Stimulated activated CD4-positive, alpha-beta T cell treated with anti-CD3 and anti-CD28 coated beads, Interleukin-15, amount 100 ng/mL, for 24 hours (primary cell): ENCODE measurements at places on chromosomes 12 and 14.

DNA sequence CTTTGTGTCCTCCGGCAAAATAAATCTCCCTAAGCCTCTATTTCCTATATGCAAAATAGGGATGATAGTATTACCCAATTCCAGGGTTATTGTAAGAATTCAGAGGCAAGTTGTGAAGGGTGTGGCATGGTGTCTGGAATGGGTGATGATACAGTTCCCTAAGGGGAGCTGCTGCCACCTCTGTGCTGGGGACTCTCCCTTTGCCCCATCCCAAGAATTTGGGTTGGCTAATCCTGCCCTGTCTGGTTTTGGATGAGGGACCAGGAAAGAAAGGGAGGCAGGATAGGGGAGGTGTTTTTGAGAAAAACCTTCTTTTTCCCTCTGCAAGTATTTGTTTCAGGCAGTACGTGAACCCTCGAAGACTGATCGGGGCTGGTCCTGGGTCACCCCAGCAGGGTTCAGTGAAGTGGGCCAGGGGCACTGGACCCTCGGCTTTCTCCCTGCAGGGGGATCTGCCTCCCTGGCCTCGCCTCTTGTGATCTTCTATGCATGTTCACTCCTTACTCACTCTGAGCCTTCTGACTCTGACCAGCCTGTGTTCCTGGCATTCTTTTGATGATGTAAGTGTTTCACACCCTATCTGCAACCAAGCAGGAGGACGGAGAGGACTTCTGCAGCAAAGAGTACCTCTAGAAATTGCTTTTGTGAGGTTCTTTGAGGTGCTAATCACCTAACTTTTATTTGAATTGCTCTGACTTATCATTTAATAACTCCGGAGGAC lies 60.8 kb downstream of the RASSF3 start:
- DNase-seq = peak; percentile 40

GRCh38 chr12:49330631-49331379 lies 6.2 kb downstream of the C1QL4 start:
- DNase-seq = no peak

- DNase-seq = peak; percentile 9
Measured at GRCh38 chr12:45214749-45215418, 1.0 kb upstream of the ANO6 start.

DNA sequence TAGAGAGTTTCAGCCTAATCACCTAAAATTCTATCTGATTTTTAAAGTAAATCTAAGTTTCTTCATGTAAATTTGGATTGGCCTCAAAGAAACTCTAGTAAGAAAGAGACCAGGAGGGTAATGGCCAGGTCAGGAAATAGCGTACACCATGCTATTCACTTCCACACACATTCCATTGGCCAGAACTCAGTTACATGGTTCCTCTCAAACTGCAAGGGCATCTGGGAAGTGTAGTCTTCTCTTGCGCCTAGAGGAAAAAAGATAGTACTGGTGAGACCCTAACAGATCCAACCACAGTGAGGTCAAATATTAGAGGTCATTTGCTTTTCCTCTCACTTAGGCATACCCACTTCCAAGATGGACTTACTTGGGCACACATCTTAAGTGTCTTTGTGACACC lies 39.1 kb downstream of the MBIP start:
- DNase-seq = no peak

DNA sequence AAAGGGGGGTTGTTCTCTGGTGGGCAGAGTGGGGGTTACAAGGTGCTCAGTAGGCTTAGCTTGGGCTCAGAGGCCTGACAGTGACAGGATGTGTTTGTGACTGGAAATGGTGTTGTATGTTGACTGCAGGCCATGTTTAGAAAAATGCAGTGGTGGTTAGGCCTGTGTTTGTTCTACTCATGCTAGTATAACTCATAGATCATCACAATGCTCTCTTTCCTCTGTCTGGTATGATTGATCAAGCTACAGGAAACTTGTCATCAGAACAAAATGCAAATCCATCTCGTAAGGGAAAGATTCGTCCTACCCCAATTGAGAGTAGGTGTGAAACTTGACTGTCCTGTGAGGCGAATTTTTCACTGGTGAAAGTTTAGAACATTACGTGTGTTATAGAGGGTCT lies 11.8 kb downstream of the TPH2 start:
- DNase-seq = no peak

DNA sequence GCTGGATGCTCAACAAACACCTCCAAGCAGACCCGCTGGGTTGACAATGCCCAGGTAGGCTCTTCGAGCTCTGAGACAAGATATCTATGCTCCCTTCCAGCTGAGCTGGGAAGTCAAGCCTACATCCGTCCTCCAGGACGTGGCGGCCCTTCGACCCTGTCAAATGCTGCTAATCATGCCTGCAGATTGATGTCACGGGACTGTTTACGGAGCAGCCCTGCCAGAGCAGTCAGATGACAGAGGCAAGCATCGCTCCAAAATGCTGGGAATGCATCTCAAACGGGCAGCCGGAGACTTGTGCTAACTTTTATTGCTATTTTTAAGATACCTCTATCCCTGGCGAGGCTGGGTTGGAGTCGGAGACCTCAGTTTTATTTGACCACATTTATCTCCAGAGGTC lies 139.2 kb downstream of the NTF3 start:
- no peak for DNase-seq

GRCh38 chr14:75042035-75042434 lies 9.2 kb downstream of the MLH3 start:
- no peak for DNase-seq

DNA sequence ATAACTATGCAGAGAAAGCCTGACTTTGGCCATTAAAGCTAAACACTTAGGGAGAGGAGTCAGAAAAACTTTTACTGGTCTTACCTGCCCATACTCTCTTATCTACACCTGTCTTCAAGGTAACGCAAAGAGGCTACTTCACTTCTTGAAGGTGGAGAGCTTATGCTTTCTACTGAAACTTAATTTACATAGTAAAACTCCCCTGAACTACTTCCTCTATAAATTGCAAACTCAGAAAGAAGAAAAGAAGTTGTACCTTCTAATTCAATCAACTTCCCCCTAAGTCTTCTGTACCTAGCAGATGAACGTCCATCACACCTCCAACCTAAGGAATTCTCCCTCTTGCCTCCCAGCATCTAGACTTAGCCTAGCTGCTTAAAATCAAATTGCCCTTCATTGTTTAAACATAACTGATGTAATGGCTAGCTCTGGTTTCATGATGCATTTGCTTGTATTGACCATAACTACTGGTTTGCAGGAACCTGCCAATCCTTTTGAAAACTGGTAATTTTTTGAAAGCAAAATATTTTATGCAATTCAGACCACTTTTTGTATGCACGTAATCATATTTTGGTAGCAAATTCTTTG lies 87.7 kb downstream of the STON2 start:
- DNase-seq = no peak

- no peak for DNase-seq
Measured at GRCh38 chr12:49026678-49027480, 8.3 kb upstream of the PRKAG1 start.

DNA sequence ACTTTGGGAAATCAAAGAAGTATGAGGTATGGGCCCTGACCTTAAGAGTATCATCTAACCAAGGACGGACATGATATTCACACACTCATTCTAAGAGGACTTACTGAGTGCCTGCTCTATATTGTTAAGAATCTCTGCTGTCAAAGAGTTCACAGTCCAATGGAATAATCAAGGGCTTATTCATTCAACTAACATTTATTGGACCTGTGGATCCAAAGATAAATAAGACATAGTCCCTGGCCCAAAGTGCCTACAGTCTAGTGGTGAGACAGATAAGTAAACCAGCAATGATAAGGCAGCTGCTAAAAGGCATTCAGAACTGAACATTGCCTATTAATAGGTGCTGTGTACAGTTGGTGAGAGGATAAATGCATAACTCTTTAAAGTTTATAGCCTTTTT lies 11.0 kb downstream of the WDR20 start:
- DNase-seq = no peak

GRCh38 chr14:64061706-64062105 lies 208.9 kb downstream of the SYNE2 start:
- no peak for DNase-seq

- DNase-seq = peak; percentile 18
Measured at GRCh38 chr12:95182868-95183415, 34.3 kb downstream of the FGD6 start.

DNA sequence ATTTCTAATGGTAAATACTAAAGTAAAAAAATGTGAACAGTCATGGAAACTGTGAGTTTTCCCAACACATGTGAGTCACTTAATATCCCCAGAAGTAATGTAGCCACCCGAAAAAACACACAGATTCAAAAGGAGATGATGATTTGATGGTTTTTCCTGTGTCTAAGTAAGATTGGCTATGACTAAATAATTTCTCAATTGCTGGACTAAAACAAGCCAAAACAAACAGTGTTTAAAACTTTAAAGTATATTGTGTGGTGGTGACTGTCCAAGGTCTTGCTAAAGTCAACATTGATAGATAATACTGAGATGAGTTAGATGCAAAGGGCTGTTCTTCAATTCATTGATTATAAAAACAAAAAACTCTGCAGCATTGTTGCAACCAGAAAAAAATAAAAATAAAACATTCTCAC lies 89.6 kb upstream of the SOX5 start:
- DNase-seq = no peak

DNA sequence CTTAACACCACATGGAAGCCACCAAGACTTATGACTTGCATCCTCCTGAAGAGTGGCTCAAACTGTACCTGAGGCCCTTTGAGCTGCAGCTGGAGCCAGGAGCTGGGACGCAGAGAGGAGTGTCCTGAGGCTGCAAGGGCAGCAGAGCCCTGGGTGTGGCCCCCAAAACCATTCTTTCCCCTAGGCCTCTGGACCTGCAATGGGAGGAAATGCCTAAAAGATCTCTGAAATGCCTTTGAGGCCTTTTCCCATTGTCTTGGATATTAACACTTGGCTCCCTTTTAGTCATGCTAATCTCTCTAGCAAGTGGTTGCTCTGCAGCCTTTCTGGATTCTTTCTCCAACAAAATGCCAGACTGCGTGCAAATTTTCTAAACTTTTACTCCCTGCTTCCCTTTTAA lies 156.1 kb downstream of the SLC38A4 start:
- DNase-seq = no peak

DNA sequence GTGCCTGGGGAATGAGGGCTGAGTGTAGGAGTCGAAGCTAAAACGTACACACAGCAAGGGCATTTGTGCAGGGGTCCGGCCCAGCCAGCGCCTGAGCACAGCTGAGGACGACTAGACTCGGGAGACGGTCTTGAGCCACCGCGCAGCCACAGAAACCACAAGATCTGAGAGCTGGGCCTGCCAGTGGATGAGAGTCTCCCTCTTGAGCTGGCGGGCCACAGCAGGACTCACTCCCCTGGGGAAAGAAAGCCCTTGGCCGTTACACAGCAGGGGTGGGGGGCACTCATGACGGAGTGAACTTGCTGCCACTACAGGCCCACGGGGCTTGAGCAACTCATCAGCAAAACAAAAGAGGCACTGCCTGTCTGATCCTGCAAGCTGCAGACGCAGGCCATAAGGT lies 23.0 kb downstream of the STX2 start:
- DNase-seq = no peak

GRCh38 chr12:45728630-45729232 lies 775 bp upstream of the ARID2 start:
- peak; percentile 94 for DNase-seq

DNA sequence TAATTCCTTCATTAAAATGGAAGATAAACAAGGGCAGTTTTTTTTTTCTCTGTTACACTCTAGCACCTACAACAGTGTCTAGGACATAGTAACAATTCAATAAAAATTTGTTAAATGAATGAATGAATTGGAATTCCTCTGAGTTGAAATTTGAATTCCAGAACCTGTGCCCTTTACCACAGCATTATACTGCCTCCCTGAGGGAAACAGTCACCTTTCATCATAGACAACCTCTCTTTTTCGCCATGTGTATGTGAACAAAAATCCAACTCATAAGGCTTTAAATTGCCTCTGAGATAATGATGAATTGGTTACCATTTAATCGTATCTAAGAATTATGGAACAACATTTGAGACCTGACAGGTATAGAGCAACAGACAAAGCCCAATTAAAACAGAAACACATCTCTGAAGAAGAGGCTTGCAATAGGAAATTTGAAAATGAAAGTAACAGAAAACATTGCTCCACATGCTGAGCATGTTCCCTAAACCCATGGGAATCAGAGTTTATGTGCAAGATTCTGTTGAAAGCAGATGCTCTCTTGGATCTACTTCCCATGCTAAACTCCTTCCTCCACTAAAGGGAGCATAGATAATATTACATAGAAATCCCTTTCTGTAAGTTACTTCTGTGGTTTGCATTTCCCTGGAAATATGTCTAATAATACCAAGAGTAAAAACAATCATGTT lies 657.8 kb downstream of the GALC start:
- DNase-seq = no peak

- DNase-seq = no peak
Measured at GRCh38 chr12:103850429-103850828, 9.4 kb upstream of the NT5DC3 start.

- DNase-seq = no peak
Measured at GRCh38 chr12:78155546-78155945, 324.9 kb downstream of the NAV3 start.

DNA sequence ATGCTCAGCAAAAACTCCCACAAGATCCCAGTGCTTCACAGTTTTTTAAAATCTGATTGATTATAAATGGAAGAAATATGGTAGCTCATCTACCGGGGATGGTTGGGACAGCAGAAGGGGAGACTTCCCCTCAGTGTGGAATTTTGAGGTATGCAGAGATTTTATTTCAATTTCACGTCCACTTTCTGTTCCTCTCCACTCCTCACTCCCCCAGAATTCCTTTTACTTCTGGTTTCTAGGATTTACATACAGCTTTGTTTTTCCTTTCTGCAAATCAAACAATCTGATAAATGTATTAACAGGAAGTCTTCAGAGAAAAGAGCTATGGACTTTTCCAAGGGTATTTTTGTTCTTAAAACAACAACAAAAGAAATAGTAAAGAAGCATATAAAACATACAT lies 181.5 kb upstream of the ARHGAP5 start:
- no peak for DNase-seq

DNA sequence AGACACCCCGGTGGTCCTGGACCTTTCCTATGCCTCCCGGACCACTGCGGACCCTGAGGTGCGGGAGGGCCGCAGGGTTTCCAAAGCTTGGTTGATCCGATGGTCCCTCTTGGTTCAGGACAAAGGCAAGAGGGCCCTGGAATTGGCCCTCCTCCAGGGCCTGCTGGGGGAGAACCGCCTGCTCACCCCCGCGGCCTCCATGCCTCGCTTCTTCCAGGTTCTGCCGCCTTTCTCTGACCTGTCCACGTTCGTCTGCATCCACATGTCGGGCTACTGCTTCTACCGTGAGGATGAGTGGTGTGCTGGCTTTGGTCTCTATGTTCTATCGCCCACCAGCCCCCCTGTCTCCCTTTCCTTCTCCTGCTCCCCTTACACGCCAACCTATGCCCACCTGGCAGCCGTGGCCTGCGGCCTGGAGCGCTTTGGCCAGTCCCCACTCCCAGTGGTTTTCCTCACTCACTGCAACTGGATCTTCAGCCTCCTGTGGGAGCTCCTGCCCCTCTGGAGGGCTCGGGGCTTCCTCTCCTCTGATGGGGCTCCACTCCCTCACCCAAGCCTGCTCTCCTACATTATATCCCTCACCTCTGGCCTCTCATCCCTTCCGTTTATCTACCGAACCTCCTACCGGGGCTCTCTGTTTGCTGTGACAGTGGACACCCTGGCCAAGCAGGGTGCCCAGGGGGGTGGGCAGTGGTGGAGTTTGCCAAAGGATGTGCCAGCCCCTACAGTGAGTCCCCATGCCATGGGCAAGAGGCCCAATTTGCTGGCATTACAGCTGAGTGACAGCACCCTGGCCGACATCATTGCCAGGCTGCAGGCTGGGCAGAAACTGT lies 13.8 kb downstream of the CBLN3 start:
- DNase-seq = no peak

GRCh38 chr14:71235875-71236274 lies 328.6 kb downstream of the PCNX1 start:
- no peak for DNase-seq
